Kidney capillary endothelial cell (primary cell): ENCODE measurements at places on chromosomes 2 and 18.

DNA sequence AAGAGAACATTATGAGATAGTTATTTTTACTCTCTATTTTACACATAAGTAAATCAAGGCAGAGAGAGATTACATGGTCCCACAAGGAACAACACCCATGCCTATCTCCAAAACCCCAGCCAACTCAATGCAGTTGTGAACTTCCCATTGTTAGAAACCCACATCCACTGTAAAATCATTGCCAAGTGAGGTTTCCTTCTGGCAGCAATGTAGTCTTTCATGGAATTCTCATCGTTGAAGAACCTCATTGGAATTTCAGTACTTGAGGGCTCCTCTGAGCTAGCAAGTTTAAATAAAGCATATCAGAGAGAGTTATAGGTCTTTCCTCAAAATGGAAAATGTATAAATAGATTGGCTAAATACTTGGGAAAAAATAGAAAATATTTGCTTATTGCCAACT, 105.2 kb downstream of the RAD51AP2 start:
- no peak for DNase-seq

GRCh38 chr2:160513120-160513519, 19.5 kb upstream of the RBMS1 start:
- DNase-seq: no peak

GRCh38 chr2:43034242-43034619, 192.2 kb downstream of the ZFP36L2 start:
- DNase-seq: no peak

DNA sequence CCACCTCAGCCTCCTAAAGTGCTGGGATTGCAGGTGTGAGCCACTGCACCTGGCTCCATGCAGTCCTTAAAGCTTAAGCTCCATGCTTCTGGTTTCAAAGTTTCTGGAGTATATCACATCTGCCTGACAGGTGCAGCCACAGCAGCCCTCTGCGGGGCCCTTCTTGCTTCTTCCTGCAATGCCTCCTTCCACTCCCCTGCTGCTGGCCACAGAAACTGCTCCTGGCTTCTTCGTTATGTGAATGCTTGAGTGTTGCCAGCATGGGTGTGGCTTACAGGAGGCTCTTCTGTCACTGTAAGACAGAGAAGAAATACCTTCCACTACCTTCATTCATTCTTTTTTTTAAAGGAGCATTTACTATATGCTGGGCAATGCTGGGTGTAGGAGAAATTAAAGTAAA, 10.1 kb upstream of the CCBE1 start:
- no peak for DNase-seq

GRCh38 chr18:9629709-9630108, 15.3 kb upstream of the PPP4R1 start:
- DNase-seq: no peak
